ENCODE measurements at places on chromosomes 5 and 9.

GRCh38 chr9:79912318-79913070 is 340.7 kb downstream of the TLE4 start:
- no peak for DNase-seq
- H3K4me1 ChIP-seq, result no peaks in the 10 kb centered on the region
- no peak overlapping the region for H3K4me3 ChIP-seq
- H3K36me3 ChIP-seq, result no peaks in the 10 kb centered on the region
- no peaks in the 10 kb centered on the region for H3K27me3 ChIP-seq
- no peak overlapping the region for H3K27ac ChIP-seq

- H3K4me3 ChIP-seq, result no peak overlapping the region
- no peaks in the 10 kb centered on the region for H3K4me1 ChIP-seq
- H3K27ac ChIP-seq, result no peak overlapping the region
- DNase-seq, result no peak
- H3K36me3 ChIP-seq, result no peaks in the 10 kb centered on the region
Measured at GRCh38 chr9:132487980-132488535, 78.0 kb downstream of the CFAP77 start.

- no peak overlapping the region for H3K27ac ChIP-seq
- no peaks in the 10 kb centered on the region for H3K36me3 ChIP-seq
- H3K27me3 ChIP-seq, result no peaks in the 10 kb centered on the region
Measured at GRCh38 chr5:157126-157715, 34.1 kb upstream of the LRRC14B start.

GRCh38 chr9:129703667-129704355 is 38.4 kb downstream of the PRRX2 start:
- H3K27me3 ChIP-seq, result peaks cover 12% of the 10 kb centered on the region
- no peaks in the 10 kb centered on the region for H3K36me3 ChIP-seq
- peak; percentile 57 for DNase-seq
- no peak overlapping the region for H3K4me3 ChIP-seq

DNA sequence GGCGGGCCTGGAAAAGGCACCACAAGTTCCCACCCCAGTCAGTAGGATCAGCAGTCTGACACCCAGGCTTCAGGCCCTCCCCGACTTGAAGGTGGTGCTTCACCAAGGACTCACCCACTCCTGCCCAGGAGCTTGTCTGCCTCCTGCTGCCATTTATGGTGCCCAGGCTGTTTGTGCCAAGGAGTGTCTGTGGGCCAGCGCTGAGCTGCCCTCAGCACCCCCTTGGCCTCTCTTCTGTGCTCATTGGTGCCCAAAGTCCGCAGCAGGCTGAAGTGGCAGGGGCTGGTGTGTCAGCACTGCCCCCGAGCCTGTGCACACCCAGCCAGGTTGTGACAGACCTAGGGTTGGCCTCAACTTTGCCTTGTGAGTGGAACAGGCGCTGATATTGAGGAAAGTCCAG is 23.5 kb downstream of the JMY start:
- H3K4me1 ChIP-seq, result no peaks in the 10 kb centered on the region
- no peaks in the 10 kb centered on the region for H3K36me3 ChIP-seq
- H3K27ac ChIP-seq, result no peak overlapping the region
- no peak overlapping the region for H3K4me3 ChIP-seq
- no peak for DNase-seq

DNA sequence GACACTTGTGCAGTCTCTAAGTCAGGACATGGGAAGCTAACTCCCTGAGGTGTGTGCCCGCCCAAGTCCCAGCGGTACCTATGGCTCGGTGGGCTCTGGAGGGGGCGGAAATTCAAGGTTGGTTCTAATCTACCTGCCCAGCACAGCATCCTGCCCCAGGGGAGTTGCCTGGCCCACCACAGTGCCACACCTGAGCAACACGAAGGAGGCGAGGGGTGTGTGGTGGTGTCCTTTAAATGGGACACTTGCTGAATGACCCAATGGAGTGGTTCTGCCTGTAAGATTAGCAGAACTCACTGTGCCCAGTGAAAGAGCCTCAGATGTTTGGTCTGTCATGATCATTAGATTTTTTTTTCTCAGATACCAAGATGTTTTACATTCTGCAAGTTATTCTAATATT is 70.7 kb upstream of the OTULINL start:
- no peak overlapping the region for H3K4me3 ChIP-seq
- no peaks in the 10 kb centered on the region for H3K36me3 ChIP-seq
- no peak overlapping the region for H3K27ac ChIP-seq
- no peaks in the 10 kb centered on the region for H3K4me1 ChIP-seq
- no peaks in the 10 kb centered on the region for H3K27me3 ChIP-seq
- DNase-seq, result no peak

DNA sequence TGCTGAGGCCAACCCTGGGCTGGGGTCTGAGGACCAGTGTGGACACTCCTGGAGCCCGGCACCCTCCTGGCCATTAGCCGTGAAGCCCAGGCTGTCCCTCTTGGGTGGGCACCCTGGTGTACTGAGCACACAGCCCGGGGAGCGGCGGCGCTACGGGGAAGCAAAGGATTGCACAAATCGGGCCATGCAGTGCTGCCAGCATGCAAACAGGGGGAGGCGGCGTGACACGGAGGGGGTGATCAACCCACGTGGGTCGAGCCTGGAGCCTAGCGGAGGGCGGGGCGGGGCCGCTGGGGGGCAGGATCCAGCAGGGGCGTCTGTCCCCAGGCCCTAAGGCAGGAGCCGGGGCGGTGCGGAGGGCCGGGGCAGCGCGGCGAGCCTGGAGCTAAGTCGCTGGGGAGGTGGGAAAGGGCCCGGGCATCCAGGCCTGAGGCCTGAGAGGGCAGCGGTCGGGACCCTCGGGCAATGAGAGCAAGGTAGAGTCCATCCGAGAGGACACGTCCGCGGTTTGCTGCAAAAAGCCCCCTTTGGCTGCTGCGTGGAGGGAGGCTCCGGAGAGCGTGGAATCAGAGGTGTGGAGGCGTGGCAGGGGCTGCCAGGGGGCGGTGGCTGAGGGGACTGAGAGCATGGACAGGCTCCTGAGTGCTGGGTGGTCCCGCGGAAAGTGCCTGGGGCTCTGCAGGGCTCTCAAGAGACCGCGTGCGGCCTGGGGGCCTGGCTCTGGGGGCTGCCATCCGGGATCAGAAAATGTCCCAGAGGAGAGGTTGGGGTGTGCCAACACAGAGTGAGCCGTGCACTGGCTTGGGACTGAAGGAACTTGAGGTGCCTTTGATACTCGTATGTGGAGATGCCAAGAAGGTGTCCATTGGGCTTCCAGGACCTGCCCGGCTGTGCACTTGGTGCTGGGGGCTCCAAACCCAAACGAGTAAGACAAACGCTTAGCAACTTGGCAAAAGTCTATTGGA is 94.2 kb downstream of the BARX1 start:
- H3K36me3 ChIP-seq, result no peaks in the 10 kb centered on the region
- DNase-seq, result no peak
- no peak overlapping the region for H3K4me3 ChIP-seq
- no peaks in the 10 kb centered on the region for H3K27me3 ChIP-seq

DNA sequence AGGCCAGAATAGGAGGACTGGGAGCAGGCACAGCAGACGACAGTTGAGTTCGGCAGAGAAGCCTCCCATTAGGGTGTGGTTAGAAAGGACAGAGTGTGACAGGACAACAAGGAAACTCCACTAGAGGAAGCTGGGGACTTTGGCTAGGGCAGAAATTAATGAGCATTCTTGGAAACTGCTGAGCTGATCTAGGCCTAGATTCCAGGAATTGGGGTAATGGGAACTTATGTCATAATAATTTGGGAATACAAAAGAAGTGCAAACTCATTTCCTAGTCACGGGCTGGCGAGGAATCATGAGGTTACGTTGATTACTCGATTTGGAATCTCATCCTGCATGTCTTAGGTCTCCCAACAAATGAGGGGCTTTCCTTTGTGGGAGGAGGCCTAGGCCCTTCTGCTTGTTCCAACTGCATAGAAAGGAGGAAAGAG is 144.6 kb upstream of the RPS23 start:
- DNase-seq, result no peak
- no peaks in the 10 kb centered on the region for H3K36me3 ChIP-seq
- H3K27ac ChIP-seq, result no peak overlapping the region
- no peaks in the 10 kb centered on the region for H3K27me3 ChIP-seq
- no peaks in the 10 kb centered on the region for H3K4me1 ChIP-seq
- no peak overlapping the region for H3K4me3 ChIP-seq

- H3K27ac ChIP-seq, result no peak overlapping the region
- H3K27me3 ChIP-seq, result no peaks in the 10 kb centered on the region
- no peak overlapping the region for H3K4me3 ChIP-seq
- no peak for DNase-seq
- no peaks in the 10 kb centered on the region for H3K4me1 ChIP-seq
Measured at GRCh38 chr5:2131196-2131595, 248.5 kb upstream of the IRX4 start.

DNA sequence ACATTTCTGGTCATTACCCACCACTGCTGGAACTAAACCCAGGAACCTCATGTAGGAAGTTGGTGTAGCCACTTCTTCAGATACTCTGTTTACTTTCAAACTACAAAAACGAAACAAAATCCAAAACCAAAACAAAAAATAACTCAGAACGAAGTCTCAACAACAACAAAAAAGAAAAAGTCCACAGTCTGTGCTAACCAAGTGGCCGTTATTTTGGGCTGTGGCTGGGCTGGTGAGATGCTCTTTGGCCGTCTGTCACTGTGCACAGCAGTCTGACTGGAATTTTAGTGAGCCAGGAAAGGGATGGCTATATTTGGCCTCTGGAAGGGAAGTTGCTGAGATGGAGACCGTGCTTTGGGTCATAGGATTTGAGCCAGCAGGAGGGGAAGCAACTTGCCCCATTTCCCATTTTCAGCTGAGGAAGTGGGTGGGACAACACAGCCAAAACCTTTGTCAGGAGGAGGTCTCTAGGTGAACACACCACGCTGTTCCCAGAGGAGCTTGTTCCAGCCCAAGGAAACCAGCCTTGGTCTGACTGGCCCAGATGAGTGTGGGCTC is 334.1 kb downstream of the ZSWIM6 start:
- H3K27me3 ChIP-seq, result no peaks in the 10 kb centered on the region
- peak overlapping the region; percentile 12 for H3K4me3 ChIP-seq
- no peak for DNase-seq
- H3K36me3 ChIP-seq, result no peaks in the 10 kb centered on the region

- no peak overlapping the region for H3K4me3 ChIP-seq
- H3K27me3 ChIP-seq, result no peaks in the 10 kb centered on the region
- no peak overlapping the region for H3K27ac ChIP-seq
Measured at GRCh38 chr9:100088202-100088601, 10.6 kb downstream of the ERP44 start.

DNA sequence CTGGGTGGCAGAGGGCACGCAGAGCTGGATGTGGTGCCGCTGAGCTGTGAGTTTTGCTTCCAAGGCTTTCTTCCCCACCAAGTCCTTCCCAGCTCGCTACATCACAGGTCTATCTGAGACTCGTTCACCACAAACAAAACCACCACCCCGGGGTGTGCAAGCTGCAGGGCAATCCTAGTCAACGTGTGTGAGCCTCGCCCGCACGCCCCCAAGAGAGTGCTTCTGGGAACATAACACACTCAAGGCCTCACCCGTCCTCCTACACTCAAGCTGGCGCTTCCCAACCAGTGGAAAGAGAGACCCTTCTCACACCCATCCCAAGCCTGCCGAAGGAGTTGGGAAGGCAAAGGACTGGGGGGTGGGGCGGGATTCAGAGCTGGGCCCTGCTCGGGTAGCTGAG is 10.6 kb downstream of the SNAPC4 start:
- no peaks in the 10 kb centered on the region for H3K4me1 ChIP-seq
- peaks cover 3% of the 10 kb centered on the region for H3K36me3 ChIP-seq
- DNase-seq, result no peak
- no peak overlapping the region for H3K4me3 ChIP-seq
- H3K27ac ChIP-seq, result no peak overlapping the region
- no peaks in the 10 kb centered on the region for H3K27me3 ChIP-seq

DNA sequence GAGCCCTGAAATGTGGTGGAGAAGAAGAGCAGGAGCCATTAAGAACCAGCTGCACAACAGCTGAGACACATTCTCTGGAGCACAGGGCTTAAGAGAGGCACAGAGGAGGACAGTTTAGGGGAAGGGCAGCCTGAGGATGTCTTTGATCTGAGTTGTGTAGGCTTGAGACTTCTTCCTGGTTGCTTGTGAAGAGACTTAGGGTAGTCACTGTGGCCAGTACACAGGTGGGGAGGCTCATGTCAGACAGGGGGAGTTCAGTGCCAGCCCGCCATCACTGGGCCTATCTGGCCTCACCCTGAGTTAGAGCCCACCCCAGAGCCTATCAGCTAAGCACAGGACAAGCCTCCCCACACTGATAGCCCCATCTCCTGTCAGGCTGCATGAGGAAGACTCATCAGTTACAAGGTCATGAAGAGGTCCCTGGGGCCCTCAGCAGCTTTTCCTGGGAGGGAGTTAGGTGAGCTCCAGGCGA is 19.8 kb downstream of the SLC22A4 start:
- no peak for DNase-seq
- no peaks in the 10 kb centered on the region for H3K27me3 ChIP-seq
- no peak overlapping the region for H3K27ac ChIP-seq
- H3K4me3 ChIP-seq, result no peak overlapping the region

- H3K4me1 ChIP-seq, result peaks cover 42% of the 10 kb centered on the region
- peak overlapping the region; percentile 99 for H3K27ac ChIP-seq
- peak; percentile 14 for DNase-seq
- peak overlapping the region; percentile 97 for H3K4me3 ChIP-seq
Measured at GRCh38 chr5:134226441-134227192, 744 bp upstream of the PPP2CA start.

GRCh38 chr9:130785940-130786508 is 49.0 kb upstream of the ABL1 start:
- no peaks in the 10 kb centered on the region for H3K36me3 ChIP-seq
- peak overlapping the region; percentile 32 for H3K27ac ChIP-seq
- no peak overlapping the region for H3K4me3 ChIP-seq
- no peaks in the 10 kb centered on the region for H3K27me3 ChIP-seq

DNA sequence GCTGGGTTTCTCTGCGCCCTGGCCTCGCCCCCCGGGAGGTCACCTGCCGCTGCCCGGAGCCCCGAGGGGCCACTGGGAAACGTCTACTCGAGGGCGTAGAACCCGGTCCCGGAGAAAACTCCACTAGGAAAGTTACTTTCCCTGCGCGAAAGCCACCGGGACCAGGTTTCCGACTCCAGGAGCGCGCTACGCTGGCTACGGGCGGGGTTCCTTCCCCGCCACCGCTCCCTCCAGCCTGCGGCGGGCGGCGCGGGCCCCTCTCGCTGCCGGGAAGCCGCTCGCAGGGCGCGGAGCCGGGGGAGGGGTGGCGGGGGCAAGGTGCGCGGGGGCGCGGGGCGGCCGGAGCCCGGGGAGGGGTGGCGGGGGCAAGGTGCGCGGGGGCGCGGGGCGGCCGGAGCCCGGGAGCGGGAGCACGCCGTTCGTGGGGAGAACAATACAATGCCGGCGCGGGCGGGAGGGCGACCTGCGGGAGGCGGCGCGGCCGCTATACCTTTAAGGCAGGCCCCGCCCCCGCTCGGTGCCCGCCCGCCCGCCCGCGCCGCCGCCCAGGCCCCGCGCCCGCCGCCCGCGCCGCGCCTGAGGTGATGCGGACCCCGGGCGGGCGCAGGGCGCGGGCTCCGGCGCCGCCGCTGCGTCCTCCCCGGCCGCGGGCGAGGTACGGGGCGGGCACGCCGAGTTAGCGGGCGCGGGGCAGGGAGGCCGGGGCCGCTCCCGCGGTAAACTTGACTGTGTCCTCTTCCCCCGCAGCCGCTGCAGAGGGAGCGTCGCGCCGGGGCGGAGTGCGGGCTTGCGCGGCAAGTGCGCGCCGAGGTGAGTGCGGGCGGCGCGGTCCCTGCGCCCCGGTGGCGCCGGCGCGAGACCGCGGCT is 278.1 kb downstream of the AOPEP start:
- no peaks in the 10 kb centered on the region for H3K36me3 ChIP-seq
- H3K27ac ChIP-seq, result peak overlapping the region; percentile 93
- H3K27me3 ChIP-seq, result no peaks in the 10 kb centered on the region
- DNase-seq, result peak; percentile 42
- H3K4me3 ChIP-seq, result peak overlapping the region; percentile 79
- H3K4me1 ChIP-seq, result peaks cover 10% of the 10 kb centered on the region

- DNase-seq, result peak; percentile 63
- H3K27ac ChIP-seq, result peak overlapping the region; percentile 94
- peak overlapping the region; percentile 45 for H3K4me3 ChIP-seq
- no peaks in the 10 kb centered on the region for H3K36me3 ChIP-seq
- H3K27me3 ChIP-seq, result no peaks in the 10 kb centered on the region
Measured at GRCh38 chr9:129550199-129550839, 70.6 kb downstream of the C9orf50 start.

All from tibial nerve (tissue), 4 donors.